ENCODE measurements at places on chromosomes 13 and 19. TPM values are rescaled to one million over a fixed set of nuclear protein-coding genes. Genes with fewer than 3 reads are reported as not detected.

The PODNL1 gene
- total RNA-seq: under 0.01 TPM

The GNA15 gene
- 0.11 TPM for total RNA-seq

The CPT1C gene
- total RNA-seq: 15.6 TPM

The C19orf85 gene
- total RNA-seq: not detected

The CLIP3 gene
- total RNA-seq: 12.6 TPM

The ZNF724 gene
- 11.6 TPM for total RNA-seq

The RHPN2 gene
- total RNA-seq: 3.5 TPM

The CRX gene
- total RNA-seq: not detected

The URAD gene
- not detected for total RNA-seq

The MEIOSIN gene
- total RNA-seq: not detected

The ZNF506 gene
- total RNA-seq: 12.7 TPM

The LGALS7B gene
- 0.55 TPM for total RNA-seq

The CFAP97D2 gene
- total RNA-seq: not detected

The KLK2 gene
- total RNA-seq: not detected

The COX6B2 gene
- total RNA-seq: not detected

The FBN3 gene
- not detected for total RNA-seq

The ACER1 gene
- not detected for total RNA-seq

The IL4I1 gene
- 1.3 TPM for total RNA-seq

The SLITRK6 gene
- total RNA-seq: 0.22 TPM

The NDUFA3 gene
- total RNA-seq: 14.0 TPM

The CD22 gene
- total RNA-seq: 0.25 TPM

The UNC13A gene
- total RNA-seq: 0.44 TPM

The ASF1B gene
- 24.0 TPM for total RNA-seq

The ARRDC5 gene
- not detected for total RNA-seq

The VSTM2B gene
- total RNA-seq: not detected

The ZNF93 gene
- 9.3 TPM for total RNA-seq

The F10 gene
- total RNA-seq: 11.9 TPM

The FFAR1 gene
- not detected for total RNA-seq

The MAST3 gene
- total RNA-seq: 1.2 TPM

The ZNF677 gene
- total RNA-seq: 11.6 TPM

The LILRB1 gene
- not detected for total RNA-seq

The C19orf44 gene
- total RNA-seq: 4.0 TPM

The JAK3 gene
- total RNA-seq: 0.55 TPM

The NLRP7 gene
- total RNA-seq: 0.22 TPM

The RASIP1 gene
- total RNA-seq: 0.44 TPM

The MYO9B gene
- 80.3 TPM for total RNA-seq

The RASL11A gene
- 18.8 TPM for total RNA-seq

The TPGS1 gene
- total RNA-seq: 50.1 TPM

The NCCRP1 gene
- total RNA-seq: not detected

The SIGLEC11 gene
- total RNA-seq: not detected

The CADM4 gene
- total RNA-seq: 1.2 TPM

The CA11 gene
- total RNA-seq: 2.1 TPM

The ZNF723 gene
- total RNA-seq: not detected

The PEAK3 gene
- not detected for total RNA-seq

The TMEM38A gene
- total RNA-seq: 1.4 TPM

The TGFBR3L gene
- total RNA-seq: 0.89 TPM

The ETV2 gene
- total RNA-seq: 0.11 TPM

The PLIN5 gene
- total RNA-seq: not detected

The LGALS7 gene
- not detected for total RNA-seq

The VSTM1 gene
- total RNA-seq: not detected

The WDR62 gene
- total RNA-seq: 16.3 TPM

The NPHS1 gene
- total RNA-seq: under 0.01 TPM

The DIAPH3 gene
- total RNA-seq: 9.6 TPM

The ZNF490 gene
- total RNA-seq: 11.0 TPM

The CBY2 gene
- total RNA-seq: not detected

The ARHGAP45 gene
- total RNA-seq: 0.87 TPM
